ENCODE measurements at places on chromosomes 6 and 20.

GRCh38 chr6:37365791-37366190 lies 12.0 kb downstream of the RNF8 start:
- DNase-seq, result no peak

GRCh38 chr6:7323074-7323473 lies 10.1 kb upstream of the SSR1 start:
- no peak for DNase-seq

DNA sequence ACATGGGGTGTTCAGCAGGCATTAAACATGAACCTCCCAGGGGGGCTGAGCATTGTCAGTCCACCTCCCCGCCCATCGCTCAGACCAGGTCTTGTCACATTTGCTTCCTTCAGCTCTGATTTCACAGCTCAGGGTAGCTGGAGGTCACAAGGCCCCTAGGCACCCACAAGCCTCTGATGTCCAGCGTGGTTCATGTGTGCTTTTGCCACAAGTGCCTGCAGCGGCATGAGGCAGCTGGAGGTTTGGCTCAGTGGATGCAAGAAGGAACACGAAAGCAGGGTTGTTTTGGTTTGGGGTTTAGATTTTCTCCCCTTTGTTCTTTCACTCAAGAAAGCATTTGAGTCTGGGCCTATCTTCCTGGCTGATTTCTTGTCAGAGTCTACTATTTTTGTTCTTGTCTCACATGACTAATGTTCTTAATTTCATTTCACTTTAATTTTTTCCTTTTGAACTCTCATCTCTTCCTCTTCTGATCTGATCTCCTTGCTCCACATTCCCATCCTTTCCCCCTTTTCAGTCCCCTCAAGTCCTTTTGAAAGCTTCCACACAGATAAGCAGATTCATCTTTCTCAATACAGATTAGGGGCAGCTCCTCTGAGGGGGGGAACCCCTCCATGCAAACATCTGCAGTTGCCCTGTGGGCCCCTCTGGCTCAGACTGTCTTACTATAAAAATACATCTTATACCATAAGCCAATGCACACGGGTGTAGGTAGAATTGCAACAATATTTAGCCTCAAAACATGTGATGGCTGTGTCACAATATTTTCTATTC lies 68.1 kb upstream of the CEP85L start:
- no peak for DNase-seq

- no peak for DNase-seq
Observed at GRCh38 chr20:50731930-50732690, 730 bp downstream of the PARD6B start.

GRCh38 chr6:79150733-79151132 lies 72.7 kb upstream of the PHIP start:
- DNase-seq, result no peak

GRCh38 chr6:93419304-93420162 lies at the start of gene EPHA7:
Gene EPHA7, minus strand, starts transcription at chr6:93419559. Its CDS starts 218 bp downstream, at chr6:93419341.
- DNase-seq, result peak; percentile 11

GRCh38 chr20:62837790-62838127 lies 20.9 kb downstream of the COL9A3 start:
- no peak for DNase-seq

DNA sequence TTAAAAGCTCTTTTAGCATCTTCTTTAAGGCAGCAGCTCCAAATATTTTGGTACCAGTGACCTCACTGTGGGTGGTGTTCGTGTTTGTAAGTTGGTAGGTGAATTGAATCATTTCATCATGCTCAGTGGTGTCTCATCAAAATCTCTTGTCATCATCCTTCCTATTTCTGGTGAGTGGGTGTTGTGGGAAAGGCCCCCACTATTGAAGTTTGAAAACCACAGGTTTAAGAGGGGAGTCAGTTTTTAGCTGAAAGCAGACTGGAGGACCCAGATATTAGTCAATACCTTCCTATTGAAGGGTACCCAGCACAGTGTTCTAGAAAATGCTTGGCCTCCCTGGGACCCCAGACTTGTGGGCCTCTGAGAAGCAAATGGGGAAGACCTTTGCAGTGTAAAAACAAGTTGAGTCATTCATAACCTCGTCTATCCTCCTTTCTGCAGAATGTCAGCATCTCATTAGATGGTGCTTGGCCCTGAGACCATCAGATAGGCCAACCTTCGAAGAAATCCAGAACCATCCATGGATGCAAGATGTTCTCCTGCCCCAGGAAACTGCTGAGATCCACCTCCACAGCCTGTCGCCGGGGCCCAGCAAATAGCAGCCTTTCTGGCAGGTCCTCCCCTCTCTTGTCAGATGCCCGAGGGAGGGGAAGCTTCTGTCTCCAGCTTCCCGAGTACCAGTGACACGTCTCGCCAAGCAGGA lies 3.7 kb downstream of the PIM1 start:
- DNase-seq, result peak; percentile 50

- DNase-seq, result no peak
Observed at GRCh38 chr6:20538907-20539306, 4.7 kb downstream of the CDKAL1 start.

GRCh38 chr6:35230950-35231349 lies 17.2 kb downstream of the SCUBE3 start:
- no peak for DNase-seq

DNA sequence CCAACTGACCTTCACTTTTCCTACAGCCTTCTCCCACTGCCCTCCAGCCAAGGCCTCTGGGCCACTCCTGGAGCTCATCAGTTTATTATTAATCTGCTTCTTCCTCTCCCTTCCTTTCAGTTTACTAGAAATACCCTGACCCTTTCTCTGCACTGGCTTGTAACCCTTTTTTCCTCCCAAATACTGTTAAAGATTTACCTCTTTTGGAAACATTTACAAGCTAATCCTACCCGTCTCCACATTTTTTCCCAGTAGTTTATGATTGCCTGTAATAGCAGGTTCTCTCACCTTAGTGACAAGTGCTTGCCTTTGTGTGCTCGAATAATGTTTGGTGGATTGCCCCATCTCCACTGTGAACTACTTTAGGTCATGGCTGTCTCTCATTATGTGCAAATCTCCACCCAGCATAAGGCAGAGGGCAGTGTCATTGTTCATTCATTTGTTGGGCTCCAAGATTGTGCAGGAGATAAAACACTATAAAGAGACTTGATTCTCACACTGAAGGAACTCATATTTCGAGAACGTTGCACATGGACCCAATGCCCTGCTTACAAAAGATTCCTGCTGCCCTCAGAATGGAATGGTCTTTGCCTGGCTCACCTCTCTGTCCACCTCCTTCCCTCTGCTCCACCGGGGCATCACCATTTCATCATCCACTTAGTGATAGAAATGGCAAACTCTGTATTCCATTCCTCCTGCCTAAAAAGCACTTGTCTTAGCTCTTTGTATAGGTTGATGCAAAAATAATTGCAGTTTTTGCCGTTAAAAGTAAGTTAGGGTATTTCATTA lies 491.1 kb downstream of the UTRN start:
- no peak for DNase-seq

DNA sequence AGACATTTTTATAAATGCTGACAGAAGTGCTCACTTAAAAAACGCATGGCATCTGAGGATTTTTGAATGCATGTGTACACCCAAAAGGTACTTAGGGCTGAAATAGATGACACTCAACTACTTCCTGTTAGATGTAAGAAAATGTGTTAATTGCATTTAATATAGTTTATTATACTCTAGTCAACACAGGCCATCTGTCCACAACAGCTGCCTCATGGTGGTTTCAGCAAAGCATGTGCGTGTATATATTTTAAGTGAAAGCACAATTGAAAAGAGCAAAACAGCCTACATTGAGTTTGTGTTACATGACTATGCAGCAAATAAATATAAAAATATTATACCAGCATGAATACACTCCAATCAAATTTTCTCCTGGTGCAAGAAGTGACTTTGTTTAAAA lies 1233.0 kb upstream of the EYS start:
- no peak for DNase-seq

DNA sequence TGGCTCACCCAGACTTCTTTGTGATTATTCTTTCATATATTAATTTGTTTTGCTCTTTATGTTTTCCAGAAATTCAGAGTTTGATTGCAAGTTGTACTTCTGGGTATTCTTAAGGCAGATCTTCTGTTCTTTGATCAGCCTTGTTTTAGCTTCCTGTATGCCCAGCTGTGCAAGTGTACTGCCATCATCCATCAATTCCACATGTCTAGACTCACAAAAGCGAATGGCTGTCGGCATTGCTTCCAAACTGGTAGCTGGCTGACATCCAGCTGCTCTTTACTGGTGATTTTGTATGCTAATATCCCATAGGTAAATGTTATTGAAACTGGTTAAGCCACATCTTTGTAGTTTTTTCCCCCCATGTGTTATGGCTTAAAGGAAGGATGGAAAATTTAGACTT lies 1084.8 kb upstream of the CITED2 start:
- no peak for DNase-seq

DNA sequence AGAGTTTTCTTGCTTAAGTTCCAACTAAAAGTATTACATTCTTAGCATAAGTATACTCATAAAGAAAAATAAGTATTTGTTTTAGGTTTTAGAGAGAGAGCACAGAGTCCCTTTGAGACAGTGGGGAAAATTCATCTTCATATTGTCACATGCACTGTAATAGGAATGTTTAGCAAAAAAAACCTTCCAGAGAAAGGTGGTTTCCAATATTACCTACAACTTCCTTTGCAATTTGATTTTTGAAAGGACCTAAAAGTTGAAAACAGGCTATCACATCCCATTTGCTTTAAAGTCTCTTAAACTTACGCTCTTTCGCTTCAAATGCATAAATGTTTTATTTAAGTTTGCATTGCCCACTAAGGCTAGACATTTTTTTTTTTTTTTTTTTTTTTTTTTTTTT lies 86.4 kb downstream of the OPRM1 start:
- no peak for DNase-seq

GRCh38 chr6:31620586-31621319 lies at the start of gene PRRC2A:
Gene PRRC2A, plus strand, starts transcription at chr6:31620715. Its CDS starts 2,075 bp downstream, at chr6:31622790.
- no peak for DNase-seq

GRCh38 chr20:4702562-4703280 lies 19.0 kb upstream of the PRND start:
- no peak for DNase-seq

GRCh38 chr6:81906041-81906440 lies 153.6 kb upstream of the TENT5A start:
- no peak for DNase-seq

- DNase-seq, result no peak
Observed at GRCh38 chr6:149969635-149970034, 5.9 kb downstream of the ULBP1 start.

DNA sequence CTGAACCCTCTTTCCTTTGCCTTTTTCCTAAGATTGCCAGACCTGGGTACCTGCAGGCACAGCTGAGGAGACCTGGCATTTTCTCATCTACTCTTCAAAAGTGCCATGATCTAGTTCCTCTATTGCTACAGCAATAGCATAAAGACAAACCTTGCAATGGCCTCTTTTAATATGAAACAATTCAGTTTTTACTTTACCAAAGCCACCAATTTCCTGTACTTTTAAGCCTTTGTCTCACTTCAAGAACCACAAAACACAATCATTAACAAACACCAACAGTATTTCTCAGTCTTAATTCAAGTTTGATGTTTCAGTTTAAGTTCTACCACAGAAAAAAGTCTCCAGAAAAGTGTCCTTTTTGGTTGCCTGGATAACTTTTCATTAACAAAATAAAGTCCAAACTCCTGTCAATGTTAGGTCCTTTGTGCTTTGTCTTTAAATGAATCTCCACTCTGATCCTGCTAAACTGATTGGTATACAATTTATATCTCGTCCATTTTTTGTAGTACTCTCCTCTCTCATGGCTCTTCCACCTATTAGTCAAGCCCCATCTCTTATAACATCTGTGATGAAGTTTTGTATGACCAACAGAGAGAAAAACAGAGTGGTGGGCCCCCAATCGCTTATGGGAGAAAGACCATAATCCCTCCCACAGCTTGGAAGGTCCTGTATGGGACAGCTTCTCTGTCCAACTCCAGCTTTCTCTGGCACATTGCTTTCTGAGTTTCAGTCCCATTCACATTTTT lies 50.5 kb upstream of the THEMIS start:
- peak; percentile 74 for DNase-seq
